ENCODE measurements at places on chromosomes 16 and 17. TPM values are rescaled to one million over a fixed set of nuclear protein-coding genes. Genes with fewer than 3 reads are reported as not detected.
A peak's percentile ranks its signal among the peaks of the same experiment; 100 is the strongest.

Gene RPS6KB1
- polyA plus RNA-seq: 7.8 TPM

Gene CCL8
- not detected for polyA plus RNA-seq

DNA sequence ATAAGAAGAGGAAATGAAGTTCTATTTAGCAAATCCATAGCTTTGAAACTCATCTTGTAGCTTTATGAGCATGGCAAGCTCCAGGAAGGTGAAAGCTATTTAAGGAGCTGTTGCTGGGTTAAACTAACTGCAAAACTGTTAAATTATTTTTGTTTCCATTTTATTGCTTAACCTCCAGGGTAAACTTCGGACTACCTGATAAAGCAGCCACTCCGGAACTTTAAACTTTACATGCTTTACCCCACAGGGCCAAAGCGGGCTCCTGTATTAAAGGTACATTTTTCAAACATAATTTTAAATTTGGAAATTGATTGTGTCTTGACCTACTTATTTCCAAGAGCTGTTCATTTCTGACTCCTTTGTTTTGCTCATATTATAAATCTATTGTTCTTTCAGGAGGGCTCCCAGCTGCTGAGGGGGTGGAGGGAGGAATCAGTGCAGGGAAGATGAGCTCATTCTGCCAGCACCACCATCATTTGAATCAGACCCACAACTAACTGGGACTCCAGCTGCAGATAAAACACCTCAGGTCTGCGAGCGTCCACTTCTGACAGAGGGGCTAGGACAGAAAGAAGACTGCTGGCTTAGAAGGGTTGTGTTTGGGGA lies 157.9 kb downstream of the IRX3 start:
- no peak for DNase-seq

- no peak for DNase-seq
Observed at GRCh38 chr17:54524501-54524900, 376.2 kb upstream of the TOM1L1 start.

GRCh38 chr16:21179126-21179982 lies 20.9 kb downstream of the LDAF1 start:
- DNase-seq: peak; percentile 62

DNA sequence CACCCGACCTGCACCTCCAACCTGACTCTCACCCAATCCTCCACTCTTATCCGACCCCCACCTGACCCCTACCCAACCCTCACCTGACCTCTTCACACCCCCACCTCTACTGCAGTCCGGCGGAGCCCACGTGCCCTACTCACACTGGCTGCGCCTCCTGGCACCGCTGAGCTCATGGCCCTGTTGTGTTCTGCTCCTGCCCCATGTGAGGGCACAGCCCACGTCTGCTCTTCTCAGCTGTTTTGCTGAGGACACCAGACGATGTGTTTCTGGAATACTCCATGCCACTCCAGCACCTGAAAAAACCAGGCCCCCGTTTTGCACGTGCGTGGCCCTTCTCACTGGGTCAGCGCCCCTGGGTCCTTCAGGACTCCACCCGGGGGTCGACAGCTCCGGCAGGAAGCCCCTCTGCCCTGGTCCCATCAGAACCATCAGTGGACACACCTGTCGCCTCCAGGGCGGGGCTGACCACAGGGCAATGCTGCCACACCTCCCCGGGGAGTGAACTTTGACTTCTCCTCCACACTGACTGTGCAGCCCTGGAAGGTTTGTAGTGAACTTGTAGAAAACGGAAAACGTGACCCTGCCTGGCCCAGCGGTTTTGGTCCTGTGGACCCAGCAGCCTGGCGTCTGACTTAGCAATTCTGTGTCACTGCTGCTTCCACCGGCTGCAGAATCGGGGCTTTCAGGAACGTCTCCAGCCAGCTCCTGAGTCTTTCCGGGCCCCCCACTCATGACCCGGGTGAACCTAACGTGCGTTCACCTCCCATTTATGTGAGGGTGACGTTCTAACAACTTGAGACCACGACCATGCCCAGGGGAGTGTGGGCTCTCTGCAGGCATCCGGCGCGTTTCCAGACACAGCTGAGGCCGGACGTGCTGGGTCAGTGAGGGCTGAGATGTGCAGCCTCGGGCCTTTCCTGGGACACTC lies 5.7 kb upstream of the RAB40B start:
- DNase-seq: no peak

GRCh38 chr17:76252040-76252954 lies 12.0 kb upstream of the RNF157 start:
- no peak for DNase-seq

DNA sequence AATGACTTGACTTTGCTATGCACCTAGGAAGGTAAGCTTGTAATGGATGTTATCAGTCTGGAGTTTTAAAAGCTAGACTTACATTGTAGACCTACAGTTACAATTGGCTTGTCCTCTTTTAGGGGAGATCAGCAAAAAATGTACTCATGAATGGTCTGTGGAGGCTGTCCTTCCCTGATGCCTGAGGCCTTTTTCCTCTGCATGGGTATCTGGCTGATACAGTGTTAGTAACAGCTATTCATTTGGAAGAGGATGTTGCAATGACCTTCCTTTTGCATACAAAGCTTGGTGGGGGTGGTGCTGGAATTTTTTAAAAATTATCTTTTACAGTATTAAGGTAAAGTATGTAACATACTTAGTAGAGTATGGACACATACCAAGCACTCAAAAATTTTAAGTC lies 525.5 kb downstream of the KIF2B start:
- DNase-seq: no peak

DNA sequence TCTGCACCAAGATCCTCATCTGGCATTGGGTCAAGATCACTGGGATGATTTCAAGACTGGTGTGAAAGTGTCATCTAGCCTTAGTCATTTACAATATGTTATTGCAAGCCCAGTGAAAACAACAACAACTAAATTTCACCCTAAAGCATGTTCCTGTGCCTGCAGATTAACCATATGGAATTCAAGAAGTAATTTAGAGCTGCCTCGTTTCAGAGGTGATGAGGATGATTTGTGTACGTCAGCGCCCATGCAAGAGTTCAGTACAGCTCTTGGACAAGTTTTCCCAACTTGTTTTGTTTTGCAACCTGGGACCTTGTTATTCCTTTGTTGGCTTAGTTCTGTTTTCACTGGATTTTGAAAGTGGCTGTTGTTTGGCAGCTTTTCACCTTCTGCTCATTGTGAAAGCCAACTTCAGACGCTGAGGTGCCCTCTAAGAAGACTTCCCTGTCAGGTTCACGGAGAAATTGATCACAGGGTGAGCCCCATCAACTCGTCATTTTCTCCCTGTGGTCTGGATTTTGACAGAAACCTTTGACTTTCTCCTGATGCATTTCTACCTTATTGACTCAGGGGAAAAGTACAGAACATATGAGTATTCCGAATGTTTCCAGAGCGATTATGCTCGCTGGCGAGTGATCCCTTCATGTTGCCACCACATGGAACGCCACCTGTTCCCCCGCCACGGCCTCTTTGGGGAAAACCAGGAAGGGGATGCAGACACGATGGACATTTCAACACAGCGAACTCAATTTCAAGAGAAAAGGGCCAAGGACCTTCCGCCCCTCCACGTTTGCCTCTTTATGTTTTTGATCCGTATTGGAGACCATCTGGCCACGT lies 85.6 kb downstream of the FOXL1 start:
- DNase-seq: no peak

Data from heart left ventricle (tissue), 16 donors.